Regular cardiac myocyte (primary cell): ENCODE measurements at places on chromosomes 4 and X. TPM values are rescaled to one million over a fixed set of nuclear protein-coding genes. Genes with fewer than 3 reads are reported as not detected.

Gene FGA
- total RNA-seq = under 0.01 TPM in 1 of 2 replicates, not detected in the other

Gene XAGE2
- total RNA-seq = not detected in 2 replicates

Gene PGAM4
- not detected in 2 replicates for total RNA-seq

Gene CDX4
- not detected in 2 replicates for total RNA-seq

Gene MAOB
- total RNA-seq = under 0.01 and 0.56 TPM in 2 replicates

Gene PTPN13
- total RNA-seq = 27.4 and 36.9 TPM in 2 replicates

Gene FAM149A
- total RNA-seq = 2.3 and 8.2 TPM in 2 replicates

Gene PRSS12
- total RNA-seq = 9.3 and 14.6 TPM in 2 replicates

Gene RNF212
- 0.77 and 1.7 TPM in 2 replicates for total RNA-seq

Gene CTAG2
- total RNA-seq = not detected in 2 replicates

Gene HSFX3
- not detected in 2 replicates for total RNA-seq

Gene BCOR
- 11.7 and 13.2 TPM in 2 replicates for total RNA-seq

Gene ASMT
- total RNA-seq = not detected in 2 replicates

Gene MAGEA12
- not detected in 2 replicates for total RNA-seq

Gene TKTL2
- total RNA-seq = not detected in 2 replicates

Gene ZMAT1
- 0.38 and 2.0 TPM in 2 replicates for total RNA-seq

Gene PHOX2B
- total RNA-seq = not detected in 2 replicates

Gene PRR32
- not detected in 2 replicates for total RNA-seq
